ENCODE measurements at places on chromosomes 1 and 21.
A peak's percentile ranks its signal among the peaks of the same experiment; 100 is the strongest.

DNA sequence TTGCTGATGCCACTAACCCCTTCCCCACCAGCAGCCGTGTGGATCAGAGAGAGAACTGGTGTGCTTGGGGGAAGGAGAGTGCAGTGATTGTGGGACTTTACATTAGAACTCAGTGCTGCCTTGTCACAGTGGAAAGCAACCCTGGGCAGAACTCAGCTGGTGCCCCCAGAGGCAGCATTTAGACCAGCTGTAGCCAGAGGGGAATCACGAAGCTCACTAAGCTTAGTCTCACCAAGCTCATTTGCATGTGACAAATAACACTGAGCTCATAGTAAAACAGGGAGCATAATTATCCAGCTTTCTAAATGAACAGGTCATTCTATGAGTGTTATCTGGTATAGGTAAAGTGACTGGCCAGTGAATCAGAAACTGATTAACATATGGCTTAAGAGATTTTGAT, 9.8 kb upstream of the SMAP2 start:
- DNase-seq, result no peak

DNA sequence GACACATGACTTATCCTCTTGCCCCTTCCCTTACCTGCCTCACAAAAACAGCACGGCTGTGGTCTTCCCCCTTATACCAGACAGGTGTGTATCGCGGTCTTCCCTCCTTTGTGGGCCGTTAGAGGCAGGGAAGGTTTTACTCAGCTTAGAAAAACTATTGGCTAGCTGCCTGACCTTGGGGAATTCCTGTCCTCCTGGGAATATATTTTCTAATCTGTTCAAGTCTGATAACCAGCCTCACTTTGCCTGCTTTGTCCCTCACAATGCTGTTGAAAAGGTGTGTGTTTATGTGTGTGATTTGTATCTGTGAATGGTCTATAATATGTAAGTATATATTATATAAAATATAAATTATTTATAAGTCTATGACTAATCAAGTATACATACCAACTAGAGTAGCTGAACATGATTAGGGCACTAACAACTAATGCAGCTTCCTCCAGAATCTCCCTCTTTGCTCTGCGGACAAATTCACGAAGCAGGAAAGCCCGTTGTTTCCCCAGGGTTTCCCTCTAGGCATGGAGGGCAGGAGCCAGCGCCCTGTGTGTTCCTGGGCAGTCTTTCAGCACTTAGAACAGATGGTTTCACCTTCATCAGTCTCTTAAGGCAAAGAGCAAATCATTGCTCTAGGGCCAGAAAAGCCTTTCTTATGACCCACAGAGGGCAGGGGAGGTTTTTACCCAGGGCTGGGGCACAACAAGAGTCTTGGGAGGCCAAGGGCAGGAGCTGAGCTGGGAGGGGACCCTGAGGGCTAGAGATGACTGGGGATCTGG, 25.6 kb downstream of the SLC26A9 start:
- DNase-seq, result no peak

GRCh38 chr21:34197561-34197960, 124.2 kb downstream of the MRPS6 start:
- no peak for DNase-seq

DNA sequence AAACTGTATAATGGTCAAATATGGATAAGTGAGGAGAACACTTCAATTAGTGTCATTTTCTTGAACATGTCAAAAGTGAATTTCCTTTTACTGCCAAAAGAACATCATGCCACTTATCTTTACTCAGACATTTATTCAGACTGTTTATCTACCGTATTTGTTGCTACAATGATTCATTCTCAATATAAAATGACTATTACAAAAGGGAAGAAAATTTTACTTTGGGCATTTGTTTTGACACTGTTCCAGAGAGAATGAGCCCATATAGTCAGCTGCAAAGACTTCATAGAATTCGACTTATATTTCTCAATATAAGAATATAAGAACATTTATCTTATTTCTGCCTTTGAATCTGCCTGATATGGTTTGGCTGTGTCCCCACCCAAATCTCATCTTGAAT, 1699.1 kb downstream of the BRINP3 start:
- DNase-seq, result no peak

- no peak for DNase-seq
These were observed 47.8 kb upstream of the ARHGAP29 start for GRCh38 chr1:94285031-94285654.

- peak; percentile 61 for DNase-seq
These were observed 7.1 kb upstream of the CPLANE2 start for GRCh38 chr1:16243936-16244649.

DNA sequence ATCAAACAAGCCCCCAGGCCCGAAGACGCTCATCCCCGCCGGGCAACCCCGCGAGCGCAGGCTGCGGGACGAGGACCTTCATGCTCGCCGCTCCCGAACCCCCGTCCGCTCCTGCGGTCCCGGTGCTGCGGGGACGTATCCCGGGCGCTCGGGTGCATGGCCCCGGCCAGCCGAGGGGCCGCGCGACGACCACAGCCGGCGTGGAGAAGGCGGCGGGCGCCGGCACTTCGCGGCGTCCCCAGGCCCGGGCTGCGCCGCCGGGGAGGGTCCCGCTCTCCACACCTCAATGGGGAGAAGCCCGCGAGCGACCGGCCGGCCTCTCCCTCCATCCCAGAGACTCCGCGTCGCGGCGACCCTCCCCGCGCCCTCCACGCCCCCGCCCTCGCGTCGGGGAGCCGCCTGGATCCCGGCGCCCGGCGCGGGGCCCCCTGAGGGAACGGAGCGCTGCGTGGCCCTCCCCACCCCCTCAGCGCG, 401 bp downstream of the ERRFI1 start:
- DNase-seq, result no peak

- DNase-seq, result no peak
These were observed 6.7 kb downstream of the TAF1A start for GRCh38 chr1:222583079-222583478.

DNA sequence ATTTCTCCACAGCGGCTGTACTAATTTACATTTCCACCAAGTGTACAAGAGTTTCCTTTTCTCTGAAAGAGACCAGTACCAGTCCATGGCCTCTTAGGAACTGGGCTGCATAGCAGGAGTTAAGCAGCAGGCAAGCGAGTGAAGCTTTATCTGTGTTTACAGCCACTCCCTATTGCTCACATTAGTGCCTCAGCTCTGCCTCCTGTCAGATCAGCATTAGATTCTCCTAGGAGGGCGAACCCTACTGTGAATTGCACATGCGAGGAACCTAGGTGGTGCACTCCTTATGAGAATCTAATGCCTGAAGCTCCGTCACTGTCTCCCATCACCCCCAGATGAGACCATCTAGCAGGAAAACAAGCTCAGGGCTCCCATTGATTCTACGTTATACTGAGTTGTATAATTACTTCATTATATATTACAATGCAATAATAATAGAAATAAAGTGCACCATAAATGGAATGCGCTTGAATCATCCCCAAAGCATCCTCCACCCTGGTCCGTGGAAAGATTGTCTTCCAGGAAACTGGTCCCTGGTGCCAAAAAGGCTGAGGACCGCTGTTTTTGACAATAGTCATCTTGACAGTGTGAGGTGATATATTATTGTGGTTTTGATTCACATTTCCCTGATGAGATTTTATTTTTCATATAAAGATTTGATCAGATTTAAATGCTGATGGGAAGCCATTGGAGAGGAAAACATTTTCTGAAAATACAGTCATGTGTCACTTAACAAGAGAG, 45.5 kb upstream of the MRPS6 start:
- no peak for DNase-seq

GRCh38 chr1:234533034-234533891, 54.3 kb upstream of the TARBP1 start:
- no peak for DNase-seq

- no peak for DNase-seq
These were observed 450.7 kb downstream of the NEGR1 start for GRCh38 chr1:71831646-71832045.

DNA sequence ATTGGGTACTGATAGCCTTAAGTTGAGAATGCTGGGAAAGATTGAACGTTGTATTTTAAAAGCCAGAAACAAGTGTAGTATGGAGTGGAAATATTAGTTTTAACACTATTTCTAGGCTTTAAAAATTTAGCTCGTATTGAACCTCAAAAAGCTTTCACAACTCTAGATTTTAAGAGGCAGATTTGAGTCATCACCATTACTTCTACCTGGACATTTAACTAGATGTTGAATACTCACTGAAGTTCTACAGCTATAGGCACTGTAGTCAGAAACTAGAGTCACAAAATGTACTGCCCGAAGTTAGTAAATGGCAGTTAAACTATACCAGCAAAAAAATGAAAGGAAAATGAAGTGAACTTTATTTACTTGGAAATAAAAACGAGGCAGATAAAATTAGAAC, 96.5 kb downstream of the NEK7 start:
- no peak for DNase-seq

DNA sequence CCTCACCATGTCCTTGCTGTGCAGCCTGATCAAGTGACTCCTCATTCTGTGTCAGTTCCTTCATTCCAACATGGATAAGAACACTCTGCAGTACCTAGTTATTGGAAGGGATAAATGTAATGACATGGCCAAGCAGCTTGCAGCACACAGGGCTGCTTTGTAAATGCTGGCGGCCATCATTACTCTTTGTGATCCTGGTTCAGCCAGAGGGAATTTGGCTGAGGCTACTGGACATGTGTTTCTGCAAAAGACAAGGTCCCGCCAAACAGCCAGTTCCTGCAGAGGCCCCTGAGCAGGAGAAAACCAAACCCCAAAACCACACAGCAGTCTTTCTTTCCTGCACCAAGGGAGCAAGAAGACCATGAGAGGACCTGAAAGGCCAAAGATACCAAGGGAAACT, 495.8 kb downstream of the AJAP1 start:
- DNase-seq, result no peak

- DNase-seq, result no peak
These were observed 27.6 kb downstream of the TTF2 start for GRCh38 chr1:117087686-117088085.

DNA sequence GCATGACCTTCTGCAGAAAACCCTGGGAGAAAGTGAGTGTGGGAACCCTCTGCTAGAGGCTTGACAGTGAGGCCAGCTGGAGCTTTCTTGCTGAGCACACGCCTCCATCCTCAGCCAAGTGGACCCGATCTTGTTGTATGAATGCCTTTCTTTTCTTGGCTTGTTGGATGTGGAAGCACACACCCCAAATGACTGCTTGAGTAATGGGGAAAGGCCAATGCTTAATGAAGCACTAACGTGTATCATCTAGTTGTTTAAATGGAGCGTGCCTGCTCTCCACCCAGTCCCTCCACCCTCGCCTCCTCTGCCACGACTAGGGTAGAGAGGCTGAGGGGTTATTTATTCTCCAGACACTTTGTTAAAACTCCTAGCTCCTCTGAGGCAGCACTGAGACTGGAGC, 54.3 kb upstream of the IKBKE start:
- DNase-seq, result no peak

DNA sequence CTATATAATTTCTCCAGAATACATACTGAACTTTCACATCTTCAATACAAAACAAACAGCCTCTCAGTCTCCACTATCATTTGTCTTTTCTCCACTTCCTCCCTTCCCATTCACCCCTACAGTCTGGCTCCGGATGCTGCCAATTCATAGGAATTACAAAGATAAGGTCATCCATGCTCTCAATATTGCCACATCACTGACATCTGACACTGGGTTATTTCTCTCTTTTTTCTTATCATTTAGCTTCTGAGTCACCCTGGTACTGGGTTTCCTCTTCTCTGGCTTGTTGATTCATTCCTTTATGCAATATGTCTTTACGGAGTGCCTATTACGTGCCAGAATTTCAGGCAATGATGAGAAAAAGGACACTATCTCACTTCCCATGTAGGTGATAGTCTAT, 3.1 kb upstream of the SH3BP5L start:
- DNase-seq, result no peak

DNA sequence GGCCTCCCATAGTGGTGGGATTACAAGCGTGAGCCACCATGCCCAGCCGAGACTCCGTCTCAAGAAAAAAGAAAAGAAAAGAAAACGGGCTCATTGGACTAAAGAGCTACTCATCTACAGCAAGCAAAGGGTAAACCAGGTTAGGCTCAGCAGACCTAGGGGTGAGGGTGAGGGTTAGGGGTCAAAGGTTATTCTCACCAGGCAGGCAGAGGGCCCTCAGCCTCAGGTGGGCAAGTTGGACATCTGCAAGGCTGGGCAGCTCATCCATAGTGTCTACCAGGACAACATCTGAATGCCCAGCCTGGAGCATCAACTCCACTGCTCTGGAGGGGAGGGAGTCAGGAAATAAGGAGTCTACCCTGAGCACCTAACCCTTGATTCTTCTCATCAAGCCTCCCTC, 3.5 kb downstream of the MTMR11 start:
- no peak for DNase-seq

DNA sequence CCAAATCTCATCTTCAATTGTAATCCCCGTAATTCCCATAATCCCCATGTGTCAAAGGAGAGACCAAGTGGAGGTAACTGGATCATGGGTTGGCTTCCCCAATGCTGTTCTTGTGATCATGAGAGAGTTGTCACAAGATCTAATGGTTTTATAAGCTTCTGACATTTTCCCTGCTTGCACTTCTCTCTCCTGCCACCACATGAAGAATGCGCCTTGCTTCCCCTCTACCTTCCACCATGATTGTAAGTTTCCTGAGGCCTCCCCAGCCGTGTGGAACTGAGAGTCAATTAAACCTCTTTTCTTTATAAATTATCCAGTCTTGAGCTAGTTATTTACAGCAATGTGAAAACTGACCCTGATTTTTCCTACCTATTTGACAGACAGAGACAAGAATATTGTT, 162.5 kb upstream of the SYT6 start:
- no peak for DNase-seq

DNA sequence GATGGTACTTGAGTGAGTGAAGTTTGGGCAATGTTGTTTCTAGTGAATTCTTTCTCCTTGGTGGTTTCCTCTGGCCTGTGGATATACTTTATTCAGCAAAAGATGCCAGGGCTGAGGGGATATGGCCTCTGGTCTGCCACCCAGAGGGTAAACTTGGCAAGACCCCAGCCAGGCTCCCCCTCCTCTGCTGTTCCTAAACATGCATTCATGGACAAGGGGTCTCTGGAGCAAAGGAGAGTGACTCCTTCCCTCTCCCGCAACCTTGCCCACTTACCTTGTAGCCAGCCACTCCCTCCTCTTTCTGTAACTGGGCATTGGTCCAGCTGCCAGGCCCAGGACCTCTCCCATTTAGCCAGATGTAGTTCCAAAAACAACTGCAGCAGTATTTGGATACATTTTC, 43.8 kb downstream of the RUNX3 start:
- DNase-seq, result no peak

DNA sequence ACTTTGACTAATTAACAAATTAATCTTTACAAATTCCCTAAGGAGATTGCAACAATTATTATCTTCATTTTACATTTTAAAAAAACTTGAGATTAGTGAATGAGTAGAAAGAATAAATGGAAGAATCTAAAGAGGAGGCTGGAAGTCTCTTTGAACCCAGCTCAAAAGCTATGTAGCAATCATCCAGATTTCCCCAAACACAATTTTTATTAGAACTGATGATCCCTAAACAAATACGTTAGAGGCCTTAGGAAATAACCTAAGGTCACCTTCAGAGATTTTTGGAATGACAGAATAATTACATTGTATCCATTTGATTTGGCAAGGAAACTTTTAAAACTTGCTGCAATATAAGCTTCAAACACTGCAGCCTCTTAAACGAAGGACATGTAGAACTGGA, 242.4 kb upstream of the LYPLAL1 start:
- DNase-seq, result no peak

- DNase-seq, result no peak
These were observed 202.0 kb downstream of the LRRC40 start for GRCh38 chr1:70003211-70003908.

- no peak for DNase-seq
These were observed 1.4 kb upstream of the RHBG start for GRCh38 chr1:156367383-156368156.

GRCh38 chr1:194055536-194055935, 869.1 kb upstream of the B3GALT2 start:
- DNase-seq, result no peak
